Cardiac muscle cell (in vitro differentiated cells and primary cell): ENCODE measurements at places on chromosomes 11 and 22. TPM values are rescaled to one million over a fixed set of nuclear protein-coding genes. Genes with fewer than 3 reads are reported as not detected.

Gene APLNR
- polyA plus RNA-seq, result 7.2 and 13.6 TPM in 2 replicates

Gene GLYATL2
- polyA plus RNA-seq, result not detected in 2 replicates

Gene ARHGEF12
- polyA plus RNA-seq, result 19.4 and 21.7 TPM in 2 replicates

Gene ELFN2
- polyA plus RNA-seq, result not detected in 2 replicates

Gene OR5F1
- not detected in 2 replicates for polyA plus RNA-seq

Gene MB
- polyA plus RNA-seq, result 829 and 1,030 TPM in 2 replicates

Gene ZNF70
- polyA plus RNA-seq, result 2.3 TPM in 2 replicates

Gene DDIAS
- polyA plus RNA-seq, result 4.8 and 6.2 TPM in 2 replicates

Gene LDLRAD3
- 7.2 and 9.5 TPM in 2 replicates for polyA plus RNA-seq

Gene TRIM66
- polyA plus RNA-seq, result 3.5 and 3.9 TPM in 2 replicates

Gene RAD9A
- 22.2 and 25.2 TPM in 2 replicates for polyA plus RNA-seq

Gene JHY
- 2.3 and 2.5 TPM in 2 replicates for polyA plus RNA-seq

Gene MPPED2
- 54.4 and 71.5 TPM in 2 replicates for polyA plus RNA-seq

Gene FAM111B
- polyA plus RNA-seq, result 0.44 and 3.5 TPM in 2 replicates

Gene PLAAT2
- polyA plus RNA-seq, result not detected in 2 replicates

Gene HBB
- polyA plus RNA-seq, result not detected in 2 replicates

Gene TSPAN32
- 18.5 and 24.8 TPM in 2 replicates for polyA plus RNA-seq

Gene ENDOD1
- polyA plus RNA-seq, result 2.0 and 2.8 TPM in 2 replicates

Gene NLRP10
- polyA plus RNA-seq, result not detected in 2 replicates

Gene CTSF
- 16.8 and 51.0 TPM in 2 replicates for polyA plus RNA-seq

Gene EFCAB6
- 1.5 and 2.4 TPM in 2 replicates for polyA plus RNA-seq

Gene CALCA
- polyA plus RNA-seq, result 0.33 TPM in 1 of 2 replicates, not detected in the other

Gene NXF1
- 96.7 and 127 TPM in 2 replicates for polyA plus RNA-seq

Gene KDM4D
- polyA plus RNA-seq, result 3.3 and 4.7 TPM in 2 replicates

Gene ANKK1
- not detected in 2 replicates for polyA plus RNA-seq

Gene BAIAP2L2
- polyA plus RNA-seq, result 1.2 and 1.3 TPM in 2 replicates

Gene LRP4
- polyA plus RNA-seq, result 14.6 and 15.9 TPM in 2 replicates

Gene RFPL2
- 0.19 and 0.40 TPM in 2 replicates for polyA plus RNA-seq

Gene RAB3IL1
- polyA plus RNA-seq, result 8.3 and 14.6 TPM in 2 replicates

Gene CASP5
- polyA plus RNA-seq, result not detected in 2 replicates

Gene NRGN
- 1.1 and 3.5 TPM in 2 replicates for polyA plus RNA-seq

Gene CCDC157
- polyA plus RNA-seq, result 5.0 and 7.1 TPM in 2 replicates

Gene TRPM5
- 0.33 TPM in 1 of 2 replicates, not detected in the other for polyA plus RNA-seq

Gene APOA4
- polyA plus RNA-seq, result 0.57 and 2.1 TPM in 2 replicates

Gene SCN3B
- 0.77 and 1.2 TPM in 2 replicates for polyA plus RNA-seq

Gene TRIM49
- polyA plus RNA-seq, result not detected in 2 replicates

Gene RCOR2
- polyA plus RNA-seq, result 34.7 and 41.0 TPM in 2 replicates

Gene STARD10
- 91.4 and 139 TPM in 2 replicates for polyA plus RNA-seq

Gene PNPLA3
- polyA plus RNA-seq, result 2.3 and 2.4 TPM in 2 replicates

Gene CCDC83
- polyA plus RNA-seq, result not detected in 2 replicates

Gene KCNK4
- not detected in 2 replicates for polyA plus RNA-seq

Gene TTLL12
- polyA plus RNA-seq, result 45.9 and 58.6 TPM in 2 replicates

Gene NUDT8
- polyA plus RNA-seq, result 17.3 and 18.7 TPM in 2 replicates

Gene C11orf91
- polyA plus RNA-seq, result 0.23 TPM in 1 of 2 replicates, not detected in the other

Gene THRSP
- polyA plus RNA-seq, result 0.44 TPM in 1 of 2 replicates, not detected in the other
